ENCODE measurements at places on chromosomes 13 and 19. TPM values are rescaled to one million over a fixed set of nuclear protein-coding genes. Genes with fewer than 3 reads are reported as not detected.

DNA sequence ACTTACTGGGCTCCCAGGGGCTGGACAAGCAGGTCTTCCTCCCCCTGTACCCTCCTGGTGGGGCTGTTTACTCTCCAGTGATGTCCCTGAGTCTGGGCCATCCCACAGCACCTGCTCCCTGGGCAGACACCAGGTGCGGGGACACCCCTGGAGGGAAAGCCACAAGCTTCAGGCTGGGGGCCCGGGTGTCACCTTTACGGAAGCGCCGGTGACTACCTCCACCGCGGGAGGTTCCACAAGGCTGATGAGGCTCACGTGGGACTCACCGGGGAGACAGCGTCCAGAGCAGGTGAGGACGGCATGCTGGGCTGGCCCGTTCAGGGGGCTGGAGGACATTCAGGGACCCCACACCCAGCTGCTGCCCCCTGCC, 24.9 kb downstream of the NFILZ start:
- DNase-seq, result no peak

DNA sequence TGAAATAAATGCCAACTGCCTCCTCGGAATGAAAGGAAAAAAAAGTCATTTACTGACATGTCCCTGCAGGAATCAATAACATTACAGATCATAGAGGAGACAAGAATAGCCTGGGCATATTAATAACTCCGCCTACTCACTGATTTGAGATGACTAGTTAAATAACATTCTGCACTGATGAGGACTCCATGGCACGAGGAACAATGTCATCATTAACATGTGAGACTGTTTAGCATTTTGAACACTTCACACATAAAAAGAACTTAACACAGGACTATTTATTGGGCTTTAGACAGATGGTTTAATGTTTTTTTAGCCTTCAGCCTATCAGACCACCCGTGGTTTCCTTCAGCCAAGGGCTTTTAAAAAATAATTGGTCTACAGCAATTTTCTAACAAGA, 170.1 kb downstream of the OLFM4 start:
- no peak for DNase-seq

- no peak for DNase-seq
These were observed 47.7 kb downstream of the FNDC3A start for GRCh38 chr13:49023431-49023830.

DNA sequence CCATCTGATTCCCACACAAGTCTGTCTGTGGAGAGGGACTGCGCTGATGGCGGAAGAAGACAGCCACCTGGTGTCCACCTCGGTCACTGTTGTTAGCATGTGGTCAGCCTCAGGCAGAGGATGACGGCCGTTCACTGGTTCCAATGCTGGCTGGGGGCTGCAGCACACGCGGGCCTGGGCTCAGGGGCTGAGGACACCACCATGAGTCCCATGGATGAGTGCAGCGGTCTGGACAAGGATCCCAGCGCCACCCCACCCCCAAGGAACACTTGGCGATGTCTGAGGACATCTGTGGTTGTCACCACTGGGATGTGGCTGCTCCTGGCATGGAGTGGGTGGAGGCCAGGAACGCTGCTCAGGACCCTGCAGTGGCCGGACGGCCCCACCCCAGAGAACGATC, 10.9 kb downstream of the DPP9 start:
- DNase-seq, result no peak

- no peak for DNase-seq
These were observed 2.2 kb downstream of the FCER2 start for GRCh38 chr19:7699417-7700401.

- DNase-seq, result no peak
These were observed 357.2 kb downstream of the DLEU7 start for GRCh38 chr13:50485979-50486935.

GRCh38 chr19:30394481-30395151, 22.4 kb downstream of the ZNF536 start:
- DNase-seq, result no peak

- DNase-seq, result no peak
These were observed 32.6 kb upstream of the TCF3 start for GRCh38 chr19:1685046-1685445.

DNA sequence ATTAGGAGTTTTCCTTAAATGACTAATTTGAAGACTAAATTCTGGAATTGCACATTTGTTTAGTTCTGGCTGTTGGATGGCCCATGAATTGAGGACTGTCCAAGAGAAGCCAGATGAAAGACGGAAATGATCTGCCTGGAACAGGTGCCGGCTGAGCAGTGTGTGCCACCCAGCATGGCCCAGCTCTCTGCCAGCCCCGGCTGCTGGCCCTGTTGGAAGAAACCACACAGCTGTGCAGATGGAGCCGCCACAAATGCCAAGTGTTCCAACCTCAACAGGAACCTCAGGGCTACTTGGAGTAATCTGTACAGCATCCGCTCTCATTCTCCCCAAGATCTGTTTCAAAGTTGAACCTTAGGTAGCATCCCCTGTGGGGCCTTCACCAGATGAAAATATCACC, 67.0 kb upstream of the STARD13 start:
- no peak for DNase-seq

GRCh38 chr19:11581740-11582139, 4.3 kb upstream of the ACP5 start:
- no peak for DNase-seq

DNA sequence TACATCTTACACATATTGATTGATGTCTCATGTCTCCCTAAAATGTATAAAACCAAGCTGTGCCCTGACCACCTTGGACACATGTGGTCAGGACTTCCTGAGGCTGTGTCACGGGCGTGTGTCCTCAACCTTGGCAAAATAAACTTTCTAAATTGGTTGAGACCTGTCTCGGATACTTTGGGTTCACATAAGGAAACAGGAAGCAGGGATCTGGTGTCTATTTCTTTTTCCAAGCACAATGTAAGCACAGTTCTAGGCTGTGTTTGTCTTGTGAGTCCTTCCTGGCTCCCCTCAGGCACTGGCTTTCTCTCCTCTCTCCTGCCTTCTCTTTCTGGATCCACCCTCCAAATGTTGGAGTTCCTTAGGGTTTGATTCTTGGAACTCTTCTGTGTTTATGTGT, 27.6 kb upstream of the TPT1 start:
- DNase-seq, result no peak

DNA sequence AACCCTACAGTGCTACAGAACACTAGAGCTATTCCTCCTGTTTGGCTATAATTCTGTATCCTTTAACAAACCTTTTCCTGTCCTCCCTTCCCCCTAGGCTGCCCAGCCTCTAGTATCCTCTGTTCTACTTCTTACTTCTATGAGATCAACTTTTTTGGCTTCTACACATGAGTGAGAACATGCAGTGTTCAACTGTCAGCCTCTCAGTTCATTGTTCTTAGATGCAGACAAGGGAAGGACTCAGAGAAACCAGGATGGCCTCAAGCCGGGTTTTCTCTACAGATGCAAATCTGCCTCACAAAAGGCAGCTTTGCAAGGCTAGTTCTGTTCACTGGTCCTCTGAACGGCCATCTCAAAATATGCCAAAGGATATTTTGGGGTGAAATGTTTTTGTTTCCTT, 18.4 kb downstream of the AMER2 start:
- no peak for DNase-seq

GRCh38 chr13:50198508-50198907, 183.3 kb downstream of the KCNRG start:
- DNase-seq, result no peak

GRCh38 chr19:3178973-3179738, 587 bp downstream of the S1PR4 start:
- no peak for DNase-seq

GRCh38 chr19:1308718-1309117, 23.0 kb downstream of the EFNA2 start:
- no peak for DNase-seq

GRCh38 chr19:11451871-11452619, 16.6 kb downstream of the PRKCSH start:
- no peak for DNase-seq

DAND5 gene
- not detected for total RNA-seq

ELAVL3 gene
- not detected for total RNA-seq

SIX5 gene
- total RNA-seq, result 11.8 TPM

LGALS7 gene
- not detected for total RNA-seq

KIR2DL3 gene
- not detected for total RNA-seq

CRTC1 gene
- 5.9 TPM for total RNA-seq

SKA3 gene
- 1.6 TPM for total RNA-seq

TICAM1 gene
- 5.2 TPM for total RNA-seq

ZNF536 gene
- 0.15 TPM for total RNA-seq

CPT1C gene
- 14.4 TPM for total RNA-seq

SLITRK1 gene
- not detected for total RNA-seq

CCDC169 gene
- 0.73 TPM for total RNA-seq

Measured in breast epithelium (tissue), 4 donors.